ENCODE measurements at places on chromosomes 3 and 15.

- no peak for DNase-seq
These were observed 200.3 kb upstream of the ICE2 start for GRCh38 chr15:60679256-60679655.

DNA sequence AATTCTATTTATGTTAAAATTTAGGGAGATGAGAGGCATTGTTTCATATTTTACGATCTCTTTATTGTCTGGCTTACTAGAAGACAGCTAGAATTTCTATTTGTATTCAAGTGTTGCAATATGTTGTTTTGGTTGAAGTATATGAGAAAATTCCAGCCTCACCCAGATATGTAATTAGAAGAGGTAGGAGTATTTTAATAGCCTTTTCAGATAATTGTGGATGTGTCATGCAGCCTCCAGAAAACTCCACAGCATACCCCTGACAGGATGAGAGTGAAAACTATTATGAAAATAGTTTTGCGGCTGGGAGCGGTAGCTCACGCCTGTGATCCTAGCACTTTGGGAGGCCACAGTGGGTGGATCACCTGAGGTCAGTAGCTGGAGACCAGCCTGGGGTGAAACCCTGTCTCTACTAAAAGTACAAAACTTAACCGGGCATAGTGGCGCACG lies 21.5 kb upstream of the USP3 start:
- no peak for DNase-seq

DNA sequence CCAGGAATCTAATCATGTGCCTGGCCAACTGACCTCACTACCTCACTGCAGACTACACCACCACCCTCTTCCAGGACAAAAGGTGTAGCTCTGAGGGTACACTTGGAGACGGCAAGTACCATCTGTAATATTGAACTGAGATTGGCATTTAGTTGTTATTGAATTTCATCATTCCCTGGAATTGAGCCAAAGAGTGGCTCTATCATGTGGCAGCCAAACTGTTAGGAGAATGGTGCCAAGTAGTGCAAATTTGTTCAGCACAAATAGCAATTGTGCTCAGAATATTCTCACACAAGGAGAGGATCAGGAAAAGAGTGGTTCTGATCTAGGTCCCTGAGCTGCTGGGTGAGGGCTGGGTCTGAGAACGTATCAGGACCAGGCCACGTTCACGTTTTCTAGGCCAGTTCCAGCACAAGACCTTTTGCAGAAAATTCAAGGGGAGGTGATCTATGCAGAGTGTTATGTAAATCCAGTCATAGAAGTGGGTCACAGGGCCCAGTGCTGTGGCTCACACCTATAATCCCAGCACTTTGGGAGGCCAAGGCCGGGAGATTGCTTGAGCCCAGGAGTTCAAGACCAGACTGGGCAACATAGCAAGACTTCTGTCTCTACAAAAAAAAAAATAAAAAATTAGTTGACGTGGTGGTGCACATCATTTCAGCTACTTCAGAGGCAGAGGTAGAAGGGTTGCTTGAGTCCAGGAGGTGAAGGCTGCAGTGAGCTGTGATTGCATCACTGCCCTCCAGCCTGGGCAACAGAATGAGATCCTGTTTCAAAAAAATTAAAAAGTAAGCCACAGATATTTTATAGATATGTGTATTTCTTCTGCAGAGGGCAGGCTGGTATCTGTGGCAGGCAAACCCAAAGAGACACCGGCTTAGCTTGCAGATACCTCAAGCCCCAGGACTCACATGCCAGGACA lies 31.9 kb upstream of the CFAP161 start:
- DNase-seq, result no peak

DNA sequence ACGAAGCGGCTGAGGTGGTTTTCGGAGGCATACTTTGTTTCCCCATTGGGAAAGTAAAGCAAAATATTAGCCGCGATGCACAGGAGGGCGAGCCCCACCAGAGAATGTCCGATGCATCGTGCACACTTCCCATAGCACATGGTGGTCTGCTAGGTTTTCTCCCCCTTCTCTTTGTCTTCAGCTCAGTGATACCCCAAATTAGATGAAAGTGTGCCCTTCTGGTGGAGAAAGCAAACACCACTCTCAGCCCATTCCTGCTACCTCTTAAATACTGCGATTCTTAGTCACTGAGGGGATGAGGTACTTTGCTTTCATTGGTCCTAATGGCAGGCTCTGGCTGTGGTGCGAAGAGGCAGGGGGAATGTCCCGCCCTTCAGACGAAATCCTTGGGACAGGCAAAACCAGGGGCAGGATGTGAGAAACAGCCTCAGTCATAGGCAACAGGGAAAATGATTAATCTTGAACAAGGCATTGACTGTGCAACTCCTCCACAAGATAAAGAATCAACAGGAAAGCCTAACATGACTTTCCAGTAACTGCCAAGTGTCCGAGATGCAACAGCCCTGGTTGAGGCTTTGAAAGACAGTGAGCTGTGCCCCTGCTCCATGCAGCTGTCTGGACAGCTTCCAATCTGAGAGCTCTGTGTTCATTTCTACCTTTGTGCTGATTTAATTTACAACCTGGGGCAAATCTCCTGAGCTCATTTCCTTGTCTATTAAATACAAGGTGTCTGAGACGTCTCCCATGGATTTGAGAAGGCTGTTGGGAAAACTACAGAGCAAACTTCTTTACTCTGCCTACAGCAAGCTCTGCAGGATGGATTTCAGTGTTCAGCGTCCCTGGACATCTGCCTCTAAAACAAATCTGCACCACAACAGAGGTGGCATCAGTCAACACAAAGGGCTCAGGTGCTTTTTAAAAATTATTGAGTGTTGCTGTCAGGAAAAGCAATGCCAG lies at the start of gene TM4SF1:
TSS of gene TM4SF1 (minus strand) at position 242 of the 957 bp plus-strand sequence. CDS start at position 140, 102 bp downstream.
- no peak for DNase-seq

DNA sequence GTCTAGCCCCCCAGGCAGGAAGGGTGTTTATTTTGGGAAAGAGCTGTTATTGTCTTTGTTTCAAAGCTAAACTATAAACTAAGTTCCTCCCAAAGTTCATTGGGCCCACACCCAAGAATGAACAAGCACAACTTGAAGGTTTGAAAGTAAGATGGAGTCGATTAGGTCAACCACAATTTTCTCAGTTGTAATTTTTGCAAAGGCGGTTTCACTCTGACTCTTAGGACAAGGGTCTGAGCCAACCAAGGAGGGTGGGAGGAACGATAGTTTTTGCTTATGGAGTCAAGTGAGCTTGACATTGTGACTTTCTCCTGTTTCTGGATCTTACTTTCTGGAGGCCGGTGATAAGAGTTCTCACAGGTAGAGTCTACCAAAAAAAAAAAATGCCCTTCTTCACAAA lies 5.8 kb upstream of the ZNF770 start:
- DNase-seq, result no peak

DNA sequence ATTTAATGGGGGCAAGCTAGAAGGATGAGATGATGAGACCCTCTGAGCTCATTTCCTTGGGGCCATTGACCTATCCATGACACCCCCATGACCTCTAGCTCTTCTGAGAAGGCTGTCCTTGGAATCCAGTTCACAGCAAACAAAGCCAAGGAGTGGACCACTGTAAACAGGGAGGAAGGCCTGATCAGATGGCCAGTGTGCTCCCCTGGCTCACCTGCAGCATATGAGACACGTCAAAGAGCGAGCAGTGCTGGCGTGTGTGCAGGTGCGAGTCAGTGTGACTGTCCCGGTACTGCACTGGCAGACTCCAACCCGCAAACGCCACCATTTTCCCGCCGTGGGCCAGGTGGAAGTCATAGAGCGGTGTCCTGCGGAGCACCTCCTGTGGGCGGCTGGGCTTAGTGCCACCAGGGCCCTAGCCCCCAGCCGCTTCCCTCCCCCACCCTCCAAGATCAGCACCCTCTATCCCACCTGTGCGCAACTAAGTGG lies 339 bp downstream of the AMT start:
- DNase-seq, result no peak

- DNase-seq, result no peak
These were observed 66.6 kb downstream of the SYNPR start for GRCh38 chr3:63344661-63345060.

GRCh38 chr3:81581966-81582599 lies 179.4 kb downstream of the GBE1 start:
- DNase-seq, result no peak

DNA sequence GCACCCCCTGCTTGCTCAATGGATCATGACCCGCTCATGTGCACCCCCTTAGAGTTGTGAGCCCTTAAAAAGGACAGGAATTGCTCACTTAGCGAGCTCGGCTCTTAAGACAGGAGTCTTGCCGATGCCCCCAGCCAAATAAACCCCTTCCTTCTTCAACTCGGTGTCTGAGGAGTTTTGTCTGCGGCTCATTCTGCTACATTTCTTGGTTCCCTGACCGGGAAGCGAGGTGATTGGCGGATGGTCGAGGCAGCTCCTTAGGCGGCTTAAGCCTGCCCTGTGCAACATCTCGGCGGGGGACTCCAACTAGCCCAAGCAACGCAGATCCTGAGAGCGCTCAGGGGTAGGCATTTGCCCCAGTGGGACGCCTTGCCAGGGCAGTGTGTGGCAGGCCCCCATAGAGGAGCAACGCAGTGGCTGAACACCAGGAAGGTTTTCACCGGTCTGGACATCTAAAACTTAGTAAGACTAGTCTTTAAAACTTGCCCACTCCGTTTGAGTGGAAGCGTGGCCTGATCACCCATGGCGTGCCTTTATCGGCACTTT lies 9.5 kb downstream of the SLCO2A1 start:
- no peak for DNase-seq

DNA sequence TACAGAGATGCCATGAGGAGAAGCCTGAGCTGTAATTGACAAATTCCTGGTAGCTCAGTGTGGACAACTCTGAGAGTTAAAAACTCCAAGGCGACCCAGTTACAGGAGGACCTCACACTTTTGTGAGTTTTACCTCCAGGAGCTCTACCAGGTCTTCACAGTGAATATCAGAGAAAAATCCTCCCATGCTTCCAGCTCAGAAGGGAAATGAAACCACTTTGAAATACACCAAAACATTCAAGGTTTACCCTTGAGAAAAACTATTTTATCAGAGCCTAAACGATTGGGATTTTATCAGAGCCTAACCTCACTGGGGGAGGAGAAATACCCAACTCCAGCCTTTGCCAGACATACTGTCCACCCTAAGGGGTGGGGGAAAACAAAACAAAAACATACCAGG lies 52.4 kb downstream of the MCCC1 start:
- no peak for DNase-seq

GRCh38 chr3:106386050-106386449 lies 517.2 kb upstream of the CBLB start:
- no peak for DNase-seq

Measured in cerebellar nuclear complex (tissue), 1 donor.